NCI-H1417 (cell line): ENCODE measurements at places on chromosomes 6 and 20.

DNA sequence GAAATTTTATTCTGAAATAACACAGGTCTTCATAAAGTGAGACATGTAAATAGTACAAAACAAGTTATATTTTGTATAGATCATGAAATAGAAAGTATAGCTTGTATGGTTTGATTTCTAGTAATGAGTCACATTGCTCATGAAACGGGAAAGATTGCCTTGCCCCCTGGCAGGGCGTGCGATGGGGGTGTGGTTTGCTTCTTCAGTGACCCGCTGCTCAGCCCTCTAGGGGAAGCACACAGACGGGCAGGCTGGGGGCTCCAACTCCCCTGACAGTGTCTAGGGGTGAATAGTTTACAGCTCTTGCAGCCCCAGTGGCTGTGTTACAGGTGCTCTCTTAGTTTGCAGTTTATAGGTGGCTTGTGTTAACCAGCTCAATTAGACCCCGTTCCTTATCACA is 170.5 kb upstream of the RGS17 start:
- no peak for DNase-seq

GRCh38 chr6:134813146-134813545 is 136.8 kb downstream of the ALDH8A1 start:
- DNase-seq = no peak

DNA sequence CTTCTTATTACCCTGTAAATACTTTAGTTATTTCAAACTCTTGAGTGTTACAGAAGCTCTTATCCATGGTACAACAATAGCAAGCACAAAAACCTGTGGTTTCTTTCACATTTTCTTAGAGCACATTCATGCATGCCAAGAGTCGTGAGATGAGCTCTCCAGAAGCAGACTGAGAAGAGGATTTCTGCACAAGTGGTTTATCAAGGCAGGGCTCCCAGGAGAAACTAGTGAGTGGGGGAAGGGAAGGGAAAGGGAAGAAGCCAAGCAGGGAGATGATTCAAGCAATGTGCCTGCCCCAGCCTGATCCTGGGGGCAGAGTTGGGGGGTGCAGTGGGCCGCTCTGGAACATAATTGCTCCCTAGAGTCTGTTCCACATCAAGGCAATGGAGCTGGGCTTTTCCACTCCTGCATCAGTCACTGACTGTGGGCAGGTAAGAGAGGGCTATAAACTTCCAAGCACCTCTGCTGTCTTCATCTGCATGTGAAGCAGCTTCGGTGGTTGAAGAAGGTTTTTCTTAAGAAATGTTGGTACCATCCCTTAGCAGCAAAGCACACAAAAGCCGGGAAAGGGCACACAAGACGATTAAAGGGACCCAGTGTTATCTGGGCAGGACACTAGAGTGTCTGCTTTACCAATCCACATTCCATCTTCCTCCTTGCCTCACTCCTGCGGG is 152.1 kb downstream of the PLCB4 start:
- no peak for DNase-seq

GRCh38 chr20:41314386-41314785 is 3.1 kb downstream of the ZHX3 start:
- no peak for DNase-seq

- DNase-seq = no peak
These were observed 144.8 kb upstream of the SUPT3H start for GRCh38 chr6:45522486-45522885.

DNA sequence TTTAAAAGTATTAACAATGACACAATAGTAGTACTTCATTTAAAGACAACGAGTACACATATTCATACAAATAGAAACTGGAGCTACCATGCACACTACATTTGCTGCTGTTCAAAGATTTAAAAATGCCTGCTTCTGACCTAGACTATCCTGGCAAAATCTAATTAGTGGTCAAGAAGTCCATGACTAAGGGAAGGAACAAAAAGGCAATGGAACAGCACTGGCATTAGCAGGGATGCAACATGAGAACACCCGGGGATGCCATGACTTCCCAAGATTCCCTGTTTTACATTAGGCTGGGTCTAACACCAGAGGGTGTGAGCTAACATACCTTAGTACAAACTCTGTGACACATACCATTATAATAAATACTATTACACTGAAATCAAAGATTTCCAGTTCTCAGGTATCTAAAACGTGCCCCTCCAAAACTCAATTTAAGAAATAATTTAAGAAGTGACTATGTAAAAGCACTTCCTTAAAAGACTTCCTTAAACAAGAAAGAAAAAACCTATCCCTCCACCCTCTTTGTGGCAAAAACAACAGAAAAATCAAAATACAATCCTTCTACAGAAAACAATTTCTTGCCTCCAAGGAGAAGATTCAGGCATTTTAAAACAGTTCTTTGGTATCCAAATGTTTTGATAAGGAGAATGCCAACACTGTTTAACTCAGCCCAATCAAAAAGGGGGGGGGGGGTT is 25.5 kb downstream of the CHD6 start:
- DNase-seq = no peak

DNA sequence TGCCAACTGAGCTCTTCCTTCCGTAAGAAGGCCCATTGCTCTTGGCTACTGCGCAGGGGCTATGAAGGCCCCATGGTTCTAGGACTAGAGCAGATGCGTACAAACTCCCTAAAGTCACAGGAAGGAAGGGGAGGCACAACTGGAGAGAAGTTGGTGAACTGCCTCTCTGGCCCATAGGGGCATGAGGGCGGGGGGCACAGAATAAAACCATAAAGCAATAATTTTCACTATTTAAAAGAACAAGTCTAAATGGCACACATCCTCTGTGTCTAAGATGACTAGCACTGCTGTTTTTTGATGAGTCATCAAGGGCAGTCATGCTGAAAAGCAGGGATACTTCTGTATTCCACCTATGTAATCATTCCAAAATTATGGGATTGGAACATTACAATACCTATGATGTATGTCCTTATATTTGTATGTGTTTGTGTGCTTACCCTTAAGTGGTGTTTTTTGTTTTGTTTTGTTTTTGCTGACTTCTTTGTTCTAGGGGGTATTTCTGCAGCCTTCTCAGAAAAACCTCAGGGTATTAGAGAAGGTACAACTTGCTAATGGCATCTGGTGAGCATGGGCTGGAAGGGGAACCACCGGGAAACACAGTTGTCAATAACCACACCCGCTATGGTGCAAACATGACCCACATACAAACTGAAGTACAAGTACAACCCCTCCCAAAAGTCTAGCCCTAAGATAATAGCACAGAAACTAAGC is 36.9 kb downstream of the B4GALT5 start:
- no peak for DNase-seq

- DNase-seq = peak; percentile 66
These were observed 78.5 kb upstream of the TRDN start for GRCh38 chr6:123715006-123715863.

DNA sequence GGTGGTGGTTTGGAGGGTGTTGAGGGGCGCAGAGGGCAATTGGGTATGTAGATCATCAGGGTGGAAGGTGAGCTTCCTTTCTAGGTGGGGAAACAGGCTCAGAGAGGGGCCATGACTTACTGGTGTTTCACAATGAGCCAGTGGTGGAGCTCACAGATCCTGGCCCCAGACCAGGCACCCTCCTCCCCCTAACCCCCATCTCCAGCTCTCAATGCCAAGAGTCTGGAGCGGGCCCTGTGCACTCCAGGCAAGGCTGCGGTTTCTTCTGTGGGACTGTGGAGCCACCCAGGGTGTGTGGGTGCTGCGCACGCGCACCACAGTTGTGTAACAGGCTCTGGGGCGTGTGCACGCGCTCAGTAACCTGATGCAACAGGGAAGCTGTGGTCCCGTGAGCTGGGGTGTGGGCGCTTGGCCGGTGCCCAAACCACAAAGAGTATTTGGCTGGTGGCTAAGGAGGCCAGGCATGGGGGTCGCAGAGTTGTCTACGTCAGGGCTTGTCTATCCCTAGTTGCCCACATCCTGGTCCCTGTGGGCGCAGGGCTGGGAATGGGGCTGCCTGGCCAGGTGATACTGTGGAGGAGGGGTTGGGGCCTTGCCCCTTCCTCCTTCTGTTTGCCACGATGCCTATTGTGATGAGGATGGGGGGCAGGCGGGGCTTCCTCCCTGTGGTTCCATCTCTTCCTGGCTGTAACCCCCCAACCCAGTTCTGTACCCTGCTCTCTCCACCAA is 37.5 kb upstream of the MRPS18A start:
- DNase-seq = peak; percentile 87

DNA sequence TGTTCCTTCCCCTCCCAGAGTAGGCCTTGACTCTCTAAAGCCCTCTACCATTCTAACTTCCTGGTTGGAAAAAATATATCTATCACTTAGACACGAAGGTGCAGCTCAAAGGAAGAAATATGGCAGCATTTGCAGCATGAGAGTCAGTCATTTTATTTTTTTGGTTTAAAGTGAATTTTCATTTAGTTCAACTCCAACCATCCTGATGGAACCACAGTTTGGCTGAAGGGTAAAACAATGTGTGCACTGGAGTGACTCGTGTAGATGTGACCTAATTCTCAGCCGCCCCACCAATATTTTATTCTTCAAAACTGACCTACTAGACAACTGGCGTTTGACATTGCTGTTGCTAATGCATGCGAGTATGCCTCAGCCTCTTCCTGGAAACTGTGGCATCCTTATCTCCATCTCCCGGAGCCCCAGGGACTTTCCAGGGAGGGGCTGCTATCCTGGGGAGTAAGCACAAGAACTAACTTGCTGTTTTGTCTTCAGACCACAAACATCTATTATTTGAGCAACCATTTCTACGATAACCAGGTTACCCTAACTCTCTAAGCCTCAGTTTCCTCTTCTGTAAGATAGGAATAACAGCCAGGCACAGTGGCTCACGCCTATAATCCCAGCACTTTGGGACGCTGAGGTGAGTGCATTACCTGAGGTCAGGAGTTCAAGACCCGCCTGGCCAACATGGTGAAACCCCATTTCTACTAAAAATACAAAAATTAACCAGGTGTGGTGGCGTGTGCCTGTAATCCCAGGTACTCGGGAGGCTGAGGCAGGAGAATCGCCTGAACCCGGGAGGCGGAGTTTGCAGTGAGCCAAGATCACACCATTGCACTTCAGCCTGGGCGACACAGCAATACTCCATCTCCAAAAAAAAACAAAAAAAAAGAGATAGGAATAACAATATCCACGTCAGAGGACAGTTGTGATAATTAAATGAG is 148.7 kb upstream of the JARID2 start:
- DNase-seq = no peak

- DNase-seq = no peak
These were observed 4.7 kb upstream of the AKAP7 start for GRCh38 chr6:131130554-131130940.

DNA sequence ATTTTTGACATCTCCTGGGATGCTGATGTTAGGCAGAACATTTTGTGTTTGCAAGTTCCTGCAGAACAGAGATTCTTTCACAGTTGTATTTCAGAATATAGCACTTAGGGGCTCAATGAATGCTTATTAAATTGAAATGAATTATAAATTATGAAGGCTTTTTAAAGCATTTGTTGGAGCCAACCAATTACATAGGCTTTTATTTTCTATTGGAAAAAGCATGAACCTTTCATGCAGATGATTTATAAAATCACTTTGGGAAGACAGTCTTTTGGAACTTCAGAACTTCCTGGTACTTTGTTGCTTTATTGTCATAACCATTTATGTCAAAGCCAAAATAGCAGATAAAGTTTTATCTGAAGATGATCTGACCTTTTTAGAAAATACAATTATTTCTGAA is 69.2 kb upstream of the HINT3 start:
- no peak for DNase-seq

- no peak for DNase-seq
These were observed 304.2 kb downstream of the LRFN2 start for GRCh38 chr6:40282986-40283385.

GRCh38 chr20:40941133-40941610 is 87.5 kb upstream of the TOP1 start:
- DNase-seq = peak; percentile 37

DNA sequence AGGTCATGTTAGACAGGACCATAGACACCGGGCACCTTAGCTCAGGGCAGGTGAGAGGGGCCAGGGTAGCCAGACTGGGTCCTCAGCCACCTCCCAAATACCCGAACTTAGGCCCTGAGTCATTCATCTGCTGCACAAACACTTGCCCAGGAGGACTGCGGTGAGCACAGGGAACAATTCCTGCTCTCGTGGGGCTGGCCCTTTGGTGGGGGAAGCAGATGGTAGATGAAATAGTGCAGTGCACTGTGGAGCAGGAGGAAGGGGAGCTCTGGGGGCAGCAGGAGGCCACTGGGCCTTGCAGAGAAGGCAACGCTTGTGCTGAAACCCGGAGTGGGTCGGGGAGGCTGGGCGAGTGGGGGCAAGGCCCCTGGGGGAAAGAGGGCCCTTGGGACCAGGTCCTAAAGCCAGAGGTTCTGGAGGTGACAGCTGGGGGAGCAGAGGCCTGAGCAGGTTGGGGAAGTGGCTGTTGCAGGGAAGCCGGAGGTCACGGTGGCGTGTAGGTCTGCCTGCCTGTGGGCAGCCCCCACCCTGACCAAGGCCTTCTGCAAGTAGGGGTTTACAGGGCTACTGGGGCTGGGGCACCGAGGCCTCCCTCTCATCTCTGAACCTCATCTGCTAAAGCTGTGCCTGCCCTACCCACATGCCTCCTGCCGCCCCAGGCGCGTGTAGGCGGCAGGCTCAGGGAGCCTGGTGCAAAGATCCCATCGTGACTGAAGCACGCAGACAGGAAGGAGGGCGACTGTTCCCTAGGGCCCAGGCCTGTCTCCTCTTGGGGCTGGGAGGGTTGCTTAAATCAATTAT is 4.7 kb upstream of the NPBWR2 start:
- no peak for DNase-seq

GRCh38 chr6:119132261-119132981 is 54.0 kb upstream of the FAM184A start:
- DNase-seq = no peak

DNA sequence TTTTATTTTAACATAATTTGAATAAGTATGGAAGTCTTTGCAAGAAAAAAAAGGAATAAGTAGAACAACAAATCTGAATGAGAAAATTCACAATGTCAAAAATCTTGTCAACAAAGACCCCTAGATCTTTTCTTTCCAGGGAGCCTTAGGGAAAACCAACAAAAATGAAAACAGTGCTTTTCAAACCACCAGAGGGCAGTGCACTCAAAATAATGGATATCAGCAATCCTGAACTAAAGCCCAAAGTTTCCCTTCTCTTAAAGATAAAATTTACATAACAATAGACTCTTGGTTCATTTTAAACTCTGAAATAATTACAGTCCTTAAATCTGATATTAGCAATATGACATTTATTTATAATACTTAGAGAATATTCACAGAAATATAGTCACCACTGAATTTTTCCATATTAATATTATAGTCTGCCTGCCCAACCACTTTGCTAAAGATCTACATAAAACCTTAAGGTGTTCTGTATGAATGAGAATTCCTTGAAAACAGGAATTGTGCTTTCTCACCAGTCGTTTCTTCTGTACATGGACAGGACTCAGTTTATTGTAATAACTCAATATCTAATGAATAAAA is 105.3 kb upstream of the BMP5 start:
- peak; percentile 65 for DNase-seq

GRCh38 chr20:16284385-16285100 is 288.7 kb downstream of the KIF16B start:
- DNase-seq = no peak

DNA sequence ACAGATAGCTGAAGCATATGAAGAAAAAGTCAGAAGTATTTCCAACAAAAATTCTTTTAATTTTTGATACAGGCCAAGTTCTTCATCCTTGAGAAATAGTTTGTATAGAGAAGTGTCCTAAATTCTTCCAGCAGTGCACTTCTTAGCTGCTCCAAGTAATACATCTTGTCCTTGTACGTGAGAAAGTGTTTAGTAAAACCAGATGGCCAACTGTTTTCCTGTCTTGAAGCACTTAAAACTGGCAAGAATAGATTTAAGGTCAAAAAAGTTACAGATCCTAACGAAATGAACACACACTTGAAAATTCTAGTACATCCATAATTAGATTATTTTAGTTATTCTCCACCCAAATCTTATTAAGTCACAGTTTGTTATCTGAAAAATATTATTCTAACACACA is 52.2 kb upstream of the HSF2 start:
- no peak for DNase-seq
